ENCODE measurements at places on chromosomes 2 and 18. TPM values are rescaled to one million over a fixed set of nuclear protein-coding genes. Genes with fewer than 3 reads are reported as not detected.
A peak's percentile ranks its signal among the peaks of the same experiment; 100 is the strongest.

- no peak for DNase-seq
Measured at GRCh38 chr2:159904127-159904958, 106.3 kb upstream of the CD302 start.

Gene DNAH6
- polyA plus RNA-seq = not detected

GRCh38 chr2:28600181-28600580 lies 104.3 kb downstream of the PLB1 start:
- DNase-seq = no peak

DNA sequence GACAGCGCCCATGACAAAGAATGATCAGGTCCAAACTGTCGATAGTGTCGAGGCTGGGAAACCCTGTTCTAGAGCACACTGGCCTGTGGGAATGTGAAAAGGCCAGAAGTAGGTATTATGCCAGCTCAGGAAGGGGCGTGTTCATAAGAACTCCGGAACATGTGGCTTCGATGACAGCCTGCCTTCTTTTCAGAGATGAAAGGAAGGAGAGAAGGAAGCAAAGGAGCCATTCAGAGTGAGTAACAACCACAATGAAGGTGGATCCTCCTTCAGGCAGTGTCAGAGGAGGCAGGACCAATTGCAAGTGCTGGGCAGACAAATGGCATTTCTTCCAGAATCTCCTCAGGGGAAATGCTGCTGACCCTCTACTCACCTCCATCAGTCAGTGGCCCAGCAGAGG lies 58.5 kb downstream of the NCKAP5 start:
- no peak for DNase-seq

Gene ACADL
- polyA plus RNA-seq = 0.07 TPM

DNA sequence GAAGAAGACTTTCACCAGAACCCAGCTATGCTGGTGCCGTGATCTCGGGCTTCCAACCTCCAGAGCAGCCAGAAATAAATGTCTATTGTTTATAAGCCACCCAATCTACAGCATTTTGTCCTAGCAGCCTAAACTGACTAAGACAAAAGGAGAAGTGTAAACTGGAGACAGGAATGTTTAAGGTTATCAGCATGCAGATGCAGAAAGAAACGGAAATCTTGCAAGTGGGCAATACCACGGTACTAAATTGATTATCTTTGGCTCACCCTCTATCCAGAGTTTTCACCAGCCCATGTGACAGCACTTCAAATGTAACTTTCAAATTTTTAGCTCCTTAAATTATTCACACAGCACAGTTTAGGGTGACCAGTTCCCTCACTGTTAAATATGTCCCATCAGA lies 5.7 kb upstream of the CAPN14 start:
- DNase-seq = no peak

DNA sequence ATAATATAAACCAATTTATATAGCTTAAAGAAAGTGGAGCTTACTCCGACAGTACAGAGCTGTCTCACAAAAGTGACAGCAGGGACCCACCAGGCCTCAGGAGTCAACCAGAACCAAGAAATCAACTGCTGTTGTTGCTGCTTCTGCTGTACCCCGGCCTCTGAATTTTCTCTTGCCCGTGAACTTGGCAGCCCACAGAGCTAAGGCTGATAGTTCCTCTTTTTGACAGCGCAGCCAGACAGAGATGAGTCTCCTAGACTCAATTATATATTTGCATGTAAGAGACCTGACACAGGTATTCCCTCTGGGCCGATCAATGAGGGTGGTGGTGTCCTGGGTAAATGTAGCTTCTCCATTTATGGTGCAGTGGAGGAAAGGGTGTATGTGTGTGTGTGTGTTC lies 109.4 kb downstream of the KCTD1 start:
- no peak for DNase-seq

Gene GATA6
- 1.4 TPM for polyA plus RNA-seq

GRCh38 chr18:48826271-48826670 lies 124.5 kb downstream of the SMAD7 start:
- DNase-seq = no peak

DNA sequence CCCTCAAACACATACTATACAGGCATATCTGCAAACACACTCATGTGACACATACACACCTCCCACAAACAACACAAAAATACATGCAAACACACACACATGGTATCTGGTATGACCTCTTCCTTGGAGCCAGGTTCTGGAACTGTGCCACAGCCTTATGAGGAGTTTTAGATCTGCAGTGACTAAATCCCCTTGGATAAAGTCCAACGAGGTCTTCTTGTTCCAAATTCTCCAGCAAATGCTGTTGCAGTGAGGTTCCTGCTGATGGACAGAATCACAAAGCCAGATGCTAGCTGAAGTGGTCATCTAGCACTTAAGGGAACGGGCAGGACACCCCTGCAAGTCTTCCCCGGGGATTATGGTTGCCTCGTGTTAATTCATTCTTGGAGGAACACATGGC lies 54.5 kb upstream of the DAPL1 start:
- DNase-seq = peak; percentile 84

GRCh38 chr2:227103583-227103982 lies 60.4 kb downstream of the COL4A4 start:
- no peak for DNase-seq

- no peak for DNase-seq
Measured at GRCh38 chr2:37537316-37537715, 134.1 kb downstream of the CDC42EP3 start.

DNA sequence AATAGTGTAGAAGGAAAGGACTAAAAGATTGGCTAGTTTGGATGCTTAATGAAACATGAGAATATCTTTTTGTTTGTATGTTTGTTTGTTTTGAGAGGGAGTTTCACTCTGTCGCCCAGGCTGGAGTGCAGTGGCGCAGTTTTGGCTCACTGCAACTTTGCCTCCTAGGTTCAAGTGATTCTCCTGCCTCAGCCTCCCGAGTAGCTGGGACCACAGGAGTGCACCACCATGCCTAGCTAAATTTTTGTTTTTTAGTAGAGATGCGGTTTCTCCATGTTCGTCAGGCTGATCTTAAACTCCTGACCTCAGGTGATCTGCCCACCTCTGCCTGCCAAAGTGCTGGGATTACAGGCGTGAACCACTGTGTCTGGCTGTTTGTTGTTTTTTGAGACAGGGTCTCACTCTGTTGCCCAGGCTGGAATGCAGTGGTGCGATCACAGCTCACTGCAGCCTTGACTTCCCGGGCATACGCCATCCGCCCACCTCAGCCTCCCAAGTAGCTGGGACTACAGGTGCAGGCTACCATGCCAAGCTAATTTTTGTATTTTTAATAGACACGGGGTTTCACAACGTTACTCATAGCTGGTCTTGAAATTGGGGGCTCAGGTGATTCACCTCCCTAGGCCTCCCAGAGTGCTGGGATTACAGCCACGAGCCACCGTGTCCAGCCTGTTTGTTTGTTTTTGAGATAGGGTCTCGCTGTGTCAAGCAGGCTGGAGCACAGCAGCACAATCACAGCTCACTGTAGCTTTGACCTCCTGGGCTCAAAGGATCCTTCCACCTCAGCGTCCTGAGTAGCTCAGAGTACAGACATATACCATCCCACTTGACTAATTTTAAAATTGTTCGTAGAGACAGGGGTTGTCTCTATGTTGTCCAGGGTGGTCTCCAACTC lies 209.2 kb downstream of the MYCN start:
- DNase-seq = no peak

Gene MAPK4
- not detected for polyA plus RNA-seq

Gene HOXD8
- polyA plus RNA-seq = 0.05 TPM

Gene DSC1
- polyA plus RNA-seq = not detected

- no peak for DNase-seq
Measured at GRCh38 chr18:34694591-34695165, 15.4 kb upstream of the DTNA start.

- DNase-seq = no peak
Measured at GRCh38 chr2:174574657-174575056, 22.9 kb downstream of the WIPF1 start.

Gene SERPINB3
- polyA plus RNA-seq = not detected

Gene FSHR
- not detected for polyA plus RNA-seq

DNA sequence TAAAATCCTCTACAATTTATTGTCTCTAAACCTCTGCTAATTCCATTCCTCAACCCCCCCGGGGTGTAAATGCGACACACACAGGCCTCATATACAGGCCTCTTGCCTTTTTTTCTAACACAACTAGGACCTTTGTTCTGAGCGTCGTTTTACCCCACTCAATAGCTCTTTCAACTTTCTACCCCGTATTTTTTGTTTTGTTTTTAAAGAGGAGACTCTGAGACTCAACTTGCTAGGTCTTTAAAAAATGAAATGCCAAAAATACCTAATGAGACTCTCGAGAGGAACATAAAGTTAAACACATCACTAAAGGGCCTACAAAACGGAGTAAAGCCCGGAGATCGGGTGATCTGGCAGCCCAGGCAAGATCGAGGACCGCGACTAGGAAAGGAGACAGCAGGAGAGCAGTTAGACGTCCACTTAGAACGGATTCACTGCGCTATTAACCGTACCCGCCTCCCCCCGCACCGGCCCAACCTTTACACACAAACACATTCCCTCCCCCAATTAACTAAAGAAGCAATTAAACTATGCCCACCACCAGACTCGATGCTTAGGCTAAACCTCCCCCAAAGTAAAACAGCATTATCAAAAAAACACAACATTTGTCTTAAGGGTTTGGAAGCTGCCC lies 1.7 kb downstream of the TRIP12 start:
- peak; percentile 5 for DNase-seq

- no peak for DNase-seq
Measured at GRCh38 chr2:117553448-117553847, 261.0 kb upstream of the DDX18 start.

DNA sequence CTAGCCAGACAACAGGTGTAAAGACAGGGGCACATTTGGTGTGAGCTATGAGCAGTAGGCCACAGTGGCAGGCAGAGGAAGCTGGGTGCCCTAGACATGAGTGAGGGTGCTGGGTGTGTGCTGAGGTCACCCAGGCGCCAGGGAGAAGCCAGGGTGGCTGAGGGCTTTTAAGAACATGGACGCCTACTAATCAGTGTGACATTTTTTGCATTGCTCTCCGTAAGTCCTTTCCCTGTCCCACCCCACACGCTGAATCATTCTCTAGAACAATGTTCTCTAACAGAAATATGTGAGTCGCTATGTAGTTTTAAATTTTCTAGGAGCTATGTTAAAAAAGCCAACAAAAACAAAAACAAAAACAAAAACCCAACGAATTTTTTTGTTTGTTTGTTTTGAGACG lies 204.5 kb upstream of the REV1 start:
- DNase-seq = no peak

Gene CHRND
- not detected for polyA plus RNA-seq

DNA sequence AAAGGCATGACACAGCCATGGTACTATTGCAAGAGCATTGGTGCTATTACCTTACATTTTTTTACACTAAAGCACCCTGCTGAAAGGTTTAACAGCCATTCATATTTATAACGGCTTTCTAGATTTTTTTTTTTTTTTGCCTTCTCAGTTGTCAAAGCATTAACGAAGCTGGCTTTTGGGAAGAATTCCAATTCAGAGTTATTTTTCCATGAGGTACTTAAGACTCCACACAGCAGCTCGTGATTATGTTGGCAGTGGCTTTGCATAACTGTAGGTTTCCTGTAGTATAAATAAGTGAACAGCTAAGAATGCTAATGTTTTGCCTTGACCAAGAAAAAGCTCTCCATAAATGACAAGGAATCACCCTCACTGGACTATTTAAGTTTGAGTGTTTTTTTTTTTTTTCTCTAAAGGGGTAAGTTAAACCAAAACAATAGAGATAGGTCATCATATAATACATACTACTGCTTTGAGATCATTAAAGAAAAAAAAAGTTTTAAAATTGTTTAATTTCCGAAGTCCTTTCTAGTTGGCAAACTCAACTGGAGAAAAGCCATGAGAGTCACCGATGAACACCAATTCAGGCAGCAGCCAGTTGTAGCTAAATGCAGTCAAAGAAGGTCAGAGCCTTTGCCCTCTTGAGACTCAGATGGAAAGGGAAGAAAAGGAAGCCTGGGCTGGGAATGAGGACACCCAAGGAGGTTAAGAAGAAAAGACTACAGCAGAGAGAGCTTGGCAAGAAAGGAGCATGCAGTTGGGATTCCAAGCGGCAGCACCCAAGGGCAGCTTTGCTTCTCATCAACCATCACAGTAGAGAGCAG lies 187.4 kb upstream of the NCKAP5 start:
- DNase-seq = peak; percentile 100

Gene TRPM8
- 0.49 TPM for polyA plus RNA-seq

Gene MC4R
- not detected for polyA plus RNA-seq

DNA sequence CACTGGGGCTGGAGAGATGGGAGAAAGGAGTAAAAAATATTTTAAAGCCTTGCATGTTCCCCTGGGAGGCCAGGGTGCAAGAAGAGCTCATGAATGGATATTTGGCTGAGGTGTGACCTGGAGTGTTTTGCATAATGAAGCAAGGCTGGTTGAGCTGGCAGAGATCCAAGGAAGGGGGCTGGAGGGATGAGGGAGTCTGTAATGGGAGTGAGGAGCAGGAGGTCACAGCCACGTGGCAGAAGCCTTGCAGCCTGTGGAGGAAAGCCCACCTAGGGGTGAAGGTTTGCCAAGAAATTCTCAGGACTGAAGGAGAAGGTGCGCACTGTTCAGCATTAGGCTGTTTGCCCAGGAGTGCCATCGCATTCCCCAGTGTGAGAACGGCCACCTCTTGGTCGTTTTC lies 40.3 kb upstream of the ATP8B1 start:
- no peak for DNase-seq

DNA sequence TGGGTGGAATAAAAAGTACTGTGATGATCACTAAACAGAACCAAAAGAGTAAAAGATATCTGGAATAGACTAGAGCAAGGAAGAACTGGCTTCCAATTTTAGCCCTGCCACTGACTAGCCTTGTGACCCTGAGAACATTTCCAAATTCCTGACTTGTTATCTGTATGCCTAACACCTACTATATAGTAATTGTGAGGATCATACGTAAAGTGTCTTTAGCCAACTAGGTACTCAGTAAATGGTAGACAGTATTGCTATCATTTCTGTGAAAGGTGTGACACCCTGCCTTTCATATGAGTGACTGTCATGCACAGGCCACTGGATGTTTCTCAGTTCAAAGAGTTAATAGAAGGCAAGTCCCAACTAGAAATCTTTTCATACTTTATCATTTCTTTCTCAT lies 29.8 kb downstream of the CYTIP start:
- DNase-seq = no peak

Gene PIEZO2
- polyA plus RNA-seq = 1.2 TPM

DNA sequence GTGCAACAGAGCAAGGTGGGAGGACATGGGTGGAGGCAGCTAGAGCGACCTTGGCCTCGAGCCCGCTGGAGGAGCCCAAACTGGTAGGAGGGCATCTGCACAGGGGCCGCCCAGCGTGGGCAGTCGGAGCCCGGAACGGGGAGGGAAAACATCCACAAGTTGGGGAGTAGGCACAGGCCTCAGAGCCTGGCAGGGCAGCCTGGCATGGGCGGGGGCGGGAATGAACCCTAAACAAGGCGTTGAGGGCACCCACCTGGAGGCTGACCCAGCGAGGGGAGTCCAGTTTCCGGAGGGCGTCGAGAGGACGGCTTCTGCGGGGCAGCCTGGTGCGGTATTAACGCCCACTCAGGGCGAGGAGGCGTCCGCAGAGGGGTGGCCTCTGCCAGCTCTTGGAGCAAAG lies 129.9 kb downstream of the L3MBTL4 start:
- no peak for DNase-seq

- DNase-seq = no peak
Measured at GRCh38 chr2:171393487-171393886, 40.3 kb downstream of the METTL8 start.

GRCh38 chr2:217166241-217166850 lies 306.5 kb upstream of the TNP1 start:
- DNase-seq = peak; percentile 57

Gene ITGB6
- 0.01 TPM for polyA plus RNA-seq

Gene MGAT4A
- 0.08 TPM for polyA plus RNA-seq

- DNase-seq = no peak
Measured at GRCh38 chr2:17160594-17160993, 357.6 kb downstream of the RAD51AP2 start.

All from fibroblast of lung (primary cell).